ENCODE measurements at places on chromosomes 3 and 15. TPM values are rescaled to one million over a fixed set of nuclear protein-coding genes. Genes with fewer than 3 reads are reported as not detected.
A peak's percentile ranks its signal among the peaks of the same experiment; 100 is the strongest.

DNA sequence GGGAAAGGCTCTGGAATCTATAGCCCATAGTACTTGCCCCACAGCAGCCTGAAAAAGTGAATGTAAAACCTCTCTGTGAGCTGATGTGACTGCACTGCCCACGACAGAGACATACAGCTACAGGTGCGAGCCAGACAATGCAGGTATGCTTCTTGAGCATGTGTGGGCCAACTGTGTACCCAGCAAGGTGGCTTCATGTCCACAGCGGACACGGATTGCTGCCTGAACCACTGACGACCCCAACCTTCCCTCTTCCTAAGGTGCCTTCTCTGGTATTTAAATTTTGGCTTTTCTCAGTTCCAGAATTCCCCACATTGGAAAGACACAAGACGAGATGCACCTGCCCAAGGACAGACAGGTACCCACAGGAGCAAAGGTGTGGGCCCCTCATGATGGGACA is 65.8 kb downstream of the SCN5A start:
- no peaks in the 10 kb centered on the region for H3K36me3 ChIP-seq
- DNase-seq = peak; percentile 27
- no peaks in the 10 kb centered on the region for H3K27me3 ChIP-seq
- no peak overlapping the region for H3K27ac ChIP-seq
- H3K4me1 ChIP-seq = peaks cover 10% of the 10 kb centered on the region
- no peak overlapping the region for H3K4me3 ChIP-seq

Gene IMPDH2
- 409 TPM for total RNA-seq

GRCh38 chr3:127970966-127971592 is 56.0 kb downstream of the KBTBD12 start:
- H3K36me3 ChIP-seq = no peaks in the 10 kb centered on the region
- no peaks in the 10 kb centered on the region for H3K27me3 ChIP-seq
- no peak for DNase-seq
- no peaks in the 10 kb centered on the region for H3K4me1 ChIP-seq

DNA sequence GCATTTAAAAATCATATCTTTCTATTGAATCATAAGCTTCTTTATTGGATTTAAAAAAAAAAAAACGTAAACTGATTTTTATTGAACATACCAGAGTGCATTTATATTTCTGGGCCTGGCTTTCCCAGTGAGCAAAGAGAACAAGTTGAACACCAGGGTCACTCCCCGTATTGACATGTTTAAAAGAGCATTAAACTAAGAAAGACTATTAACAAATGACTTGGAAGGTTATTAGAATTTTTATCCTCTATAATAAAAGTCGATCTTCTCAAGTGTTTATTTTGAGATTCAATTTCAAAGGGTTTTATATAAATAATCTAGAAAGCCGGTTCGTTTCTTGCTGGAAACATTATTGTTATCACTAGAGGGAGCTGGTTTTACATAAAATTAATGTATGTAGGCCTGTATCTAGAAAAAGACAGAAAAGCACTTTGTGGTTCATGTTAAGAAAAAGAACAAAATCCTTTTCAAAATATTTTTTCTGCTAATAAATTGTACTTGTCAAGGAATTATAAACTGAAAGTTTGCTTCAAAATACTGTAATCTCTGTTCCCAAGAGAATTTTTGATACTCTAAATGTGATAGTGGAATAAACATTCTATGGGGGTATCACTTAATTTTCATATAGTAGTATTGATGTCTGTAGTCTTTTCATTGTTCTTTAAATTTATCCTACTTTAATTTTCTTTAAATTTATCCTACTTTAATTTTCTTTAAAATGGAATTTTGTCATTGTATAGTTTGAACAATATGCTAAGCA is 321.8 kb upstream of the MME start:
- no peaks in the 10 kb centered on the region for H3K4me1 ChIP-seq
- no peaks in the 10 kb centered on the region for H3K36me3 ChIP-seq
- no peak for DNase-seq
- H3K27ac ChIP-seq = no peak overlapping the region
- H3K27me3 ChIP-seq = no peaks in the 10 kb centered on the region

DNA sequence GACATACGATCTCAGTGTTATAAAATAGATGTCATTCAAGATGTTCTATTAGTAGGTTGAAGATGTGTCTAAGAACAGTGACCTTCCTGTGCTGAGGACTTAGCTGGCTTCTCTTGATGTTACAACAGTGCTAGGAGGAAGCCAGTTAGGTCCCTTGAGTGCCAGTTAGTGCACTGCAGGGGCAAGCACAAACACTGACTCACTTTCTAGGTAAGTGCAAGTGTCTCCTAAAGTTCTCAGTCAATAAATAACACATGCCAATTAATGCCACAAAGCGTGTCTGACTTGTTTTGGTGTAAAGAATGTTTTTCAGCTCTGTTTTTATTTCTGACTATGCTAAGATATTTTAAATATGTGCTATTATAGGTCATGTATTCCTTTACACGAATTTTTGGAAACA is 211.8 kb downstream of the NAALADL2 start:
- H3K4me1 ChIP-seq = no peaks in the 10 kb centered on the region
- H3K27ac ChIP-seq = no peak overlapping the region
- no peaks in the 10 kb centered on the region for H3K36me3 ChIP-seq
- DNase-seq = no peak

DNA sequence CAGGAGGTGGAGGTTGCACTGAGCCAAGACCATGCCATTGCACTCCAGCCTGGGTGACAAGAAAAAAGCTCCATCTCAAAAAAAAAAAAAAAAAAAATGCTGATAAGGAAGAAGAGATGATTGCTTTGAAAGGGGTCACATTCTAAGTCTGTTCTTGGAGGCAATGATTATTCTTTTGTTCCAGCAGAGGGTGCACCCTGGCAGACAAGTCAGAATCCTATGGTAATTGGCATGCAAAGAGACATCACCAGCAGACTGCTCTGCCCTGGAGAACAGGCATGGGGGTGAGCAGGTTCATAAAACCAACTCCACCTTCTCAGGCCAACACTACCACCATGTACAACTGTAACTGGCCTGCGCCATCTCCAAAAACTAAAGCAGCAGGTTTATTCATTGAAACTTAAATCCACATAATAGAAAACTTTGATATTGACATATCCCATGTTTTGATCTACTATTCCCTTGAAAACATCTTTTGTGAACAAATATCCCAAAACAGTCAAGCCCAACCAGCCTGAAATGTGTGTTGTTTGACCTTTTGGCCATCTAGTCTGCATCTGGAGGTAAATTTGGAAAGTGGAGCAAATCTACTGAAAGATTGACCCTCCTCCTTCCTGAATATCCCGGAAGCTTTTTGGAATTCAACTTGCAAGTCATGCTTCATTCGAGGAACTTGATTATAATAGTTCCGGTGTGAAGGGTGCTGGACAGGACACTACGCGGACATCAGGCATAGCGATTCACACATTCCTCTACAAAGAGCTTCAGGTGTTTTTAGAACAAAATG is 100.3 kb downstream of the MECOM start:
- no peak overlapping the region for H3K27ac ChIP-seq
- H3K4me1 ChIP-seq = no peaks in the 10 kb centered on the region
- no peaks in the 10 kb centered on the region for H3K27me3 ChIP-seq
- no peaks in the 10 kb centered on the region for H3K36me3 ChIP-seq
- H3K4me3 ChIP-seq = no peak overlapping the region
- DNase-seq = no peak

DNA sequence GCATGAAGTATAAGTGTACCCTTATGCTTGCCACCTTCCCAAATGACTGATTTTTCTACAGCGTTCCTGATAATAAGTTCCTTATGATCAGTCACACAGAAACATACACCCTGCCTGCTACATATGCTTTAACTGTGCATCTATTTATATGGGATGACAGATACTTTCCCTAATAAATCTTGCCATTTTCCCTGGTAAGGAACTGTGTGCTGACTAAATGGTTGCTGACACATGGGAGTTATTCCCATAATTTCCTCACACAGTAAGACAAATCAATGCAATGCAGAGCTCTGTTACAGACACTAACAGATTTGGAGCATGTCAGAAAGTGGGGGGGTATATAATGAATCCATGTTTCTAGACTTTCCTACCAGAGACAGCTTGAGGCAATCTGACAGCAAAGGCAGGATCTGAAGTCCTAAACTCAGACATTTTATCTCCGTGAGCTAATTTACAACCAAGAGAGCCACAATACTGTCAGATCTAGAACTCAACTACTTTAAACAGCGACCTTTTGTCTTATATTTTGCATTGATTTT is 86.9 kb upstream of the TCF12 start:
- H3K4me3 ChIP-seq = no peak overlapping the region
- H3K27ac ChIP-seq = no peak overlapping the region
- no peak for DNase-seq
- no peaks in the 10 kb centered on the region for H3K27me3 ChIP-seq

- H3K27me3 ChIP-seq = no peaks in the 10 kb centered on the region
- no peaks in the 10 kb centered on the region for H3K36me3 ChIP-seq
- no peak overlapping the region for H3K27ac ChIP-seq
- peaks cover 5% of the 10 kb centered on the region for H3K4me1 ChIP-seq
These were observed 577.8 kb downstream of the PYDC2 start for GRCh38 chr3:192038726-192039125.

Gene NLGN1
- 14.8 TPM for total RNA-seq

GRCh38 chr3:35641920-35642527 is 2.7 kb downstream of the ARPP21 start:
- no peaks in the 10 kb centered on the region for H3K36me3 ChIP-seq
- no peak overlapping the region for H3K27ac ChIP-seq

DNA sequence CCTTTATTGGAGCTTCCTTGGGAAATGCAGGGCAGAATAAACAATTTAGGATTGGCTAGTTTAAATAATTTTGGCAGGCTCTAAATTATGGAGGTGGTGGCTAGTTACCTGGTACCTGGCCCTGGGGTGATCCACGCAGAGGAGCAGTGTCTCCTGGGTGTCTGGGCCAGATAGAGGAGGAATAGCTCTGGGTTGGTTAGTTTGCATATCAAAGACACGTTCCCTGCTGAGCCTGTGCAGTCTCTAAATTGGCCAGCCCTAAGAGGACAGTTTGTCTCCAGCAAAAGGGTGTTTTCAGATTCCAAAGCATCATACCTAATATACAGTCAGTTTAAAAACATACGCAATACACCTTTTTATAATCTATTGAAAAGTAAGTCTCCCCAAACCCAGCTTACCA is 333.3 kb upstream of the TPM1 start:
- H3K4me3 ChIP-seq = no peak overlapping the region
- no peak for DNase-seq
- no peaks in the 10 kb centered on the region for H3K27me3 ChIP-seq
- H3K4me1 ChIP-seq = no peaks in the 10 kb centered on the region

DNA sequence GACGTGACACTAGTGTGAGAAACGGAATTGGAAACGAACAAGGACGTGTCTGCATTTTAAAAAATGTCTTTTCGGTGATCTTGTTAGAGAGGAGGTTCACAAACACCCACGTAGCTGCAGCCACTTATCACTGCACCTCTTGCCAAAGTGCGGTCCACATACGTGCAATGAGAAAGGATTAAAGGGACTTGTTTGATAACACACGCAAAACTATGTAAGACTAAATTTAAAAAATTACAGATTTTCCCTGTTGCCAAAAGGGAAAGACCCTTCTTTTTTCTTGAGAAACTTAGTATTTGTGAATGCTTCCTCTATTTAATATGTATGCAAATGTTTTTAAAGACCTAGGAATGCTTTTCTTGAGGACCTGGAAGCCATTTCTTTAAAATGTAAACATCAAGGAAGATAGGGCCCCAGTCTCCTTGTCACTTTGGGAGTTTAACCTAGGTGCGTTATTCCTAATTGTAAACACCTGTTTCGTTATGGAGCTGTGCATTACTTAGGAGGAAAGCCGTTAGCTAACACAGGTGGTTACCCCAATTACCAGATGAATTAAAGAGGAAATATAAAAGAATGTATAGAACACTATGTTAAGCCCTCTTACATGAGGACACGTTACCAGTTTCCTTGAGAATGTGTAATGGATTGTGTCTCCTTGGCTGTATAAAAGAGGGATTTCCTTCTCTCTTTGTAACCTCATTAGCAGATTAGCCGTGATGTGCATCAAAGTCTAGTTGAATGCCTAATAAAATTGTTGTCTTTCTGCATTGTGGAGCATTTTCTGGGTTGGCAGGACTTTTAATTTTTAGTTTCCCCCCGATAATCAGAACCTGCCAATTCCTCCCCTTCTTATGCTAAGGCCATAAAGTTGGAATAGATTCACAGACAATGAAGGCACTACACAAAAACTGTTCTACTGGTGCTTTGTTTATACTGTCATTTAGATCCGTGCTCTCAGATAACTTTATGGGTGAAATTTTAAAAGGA is 1.0 kb downstream of the LEKR1 start:
- no peaks in the 10 kb centered on the region for H3K36me3 ChIP-seq
- H3K27me3 ChIP-seq = peaks cover 40% of the 10 kb centered on the region
- peaks cover 2% of the 10 kb centered on the region for H3K4me1 ChIP-seq

- H3K4me3 ChIP-seq = no peak overlapping the region
- no peaks in the 10 kb centered on the region for H3K36me3 ChIP-seq
- no peak overlapping the region for H3K27ac ChIP-seq
- peaks cover 4% of the 10 kb centered on the region for H3K4me1 ChIP-seq
- DNase-seq = no peak
- H3K27me3 ChIP-seq = no peaks in the 10 kb centered on the region
These were observed 27.4 kb downstream of the CFAP100 start for GRCh38 chr3:126422121-126422520.

- no peaks in the 10 kb centered on the region for H3K4me1 ChIP-seq
- no peaks in the 10 kb centered on the region for H3K27me3 ChIP-seq
These were observed 43.5 kb downstream of the NCK1 start for GRCh38 chr3:136905549-136905948.

GRCh38 chr3:107366766-107367165 is 10.5 kb upstream of the CCDC54 start:
- no peaks in the 10 kb centered on the region for H3K27me3 ChIP-seq
- H3K4me1 ChIP-seq = peaks cover 5% of the 10 kb centered on the region
- no peak overlapping the region for H3K4me3 ChIP-seq
- peak overlapping the region; percentile 19 for H3K27ac ChIP-seq

DNA sequence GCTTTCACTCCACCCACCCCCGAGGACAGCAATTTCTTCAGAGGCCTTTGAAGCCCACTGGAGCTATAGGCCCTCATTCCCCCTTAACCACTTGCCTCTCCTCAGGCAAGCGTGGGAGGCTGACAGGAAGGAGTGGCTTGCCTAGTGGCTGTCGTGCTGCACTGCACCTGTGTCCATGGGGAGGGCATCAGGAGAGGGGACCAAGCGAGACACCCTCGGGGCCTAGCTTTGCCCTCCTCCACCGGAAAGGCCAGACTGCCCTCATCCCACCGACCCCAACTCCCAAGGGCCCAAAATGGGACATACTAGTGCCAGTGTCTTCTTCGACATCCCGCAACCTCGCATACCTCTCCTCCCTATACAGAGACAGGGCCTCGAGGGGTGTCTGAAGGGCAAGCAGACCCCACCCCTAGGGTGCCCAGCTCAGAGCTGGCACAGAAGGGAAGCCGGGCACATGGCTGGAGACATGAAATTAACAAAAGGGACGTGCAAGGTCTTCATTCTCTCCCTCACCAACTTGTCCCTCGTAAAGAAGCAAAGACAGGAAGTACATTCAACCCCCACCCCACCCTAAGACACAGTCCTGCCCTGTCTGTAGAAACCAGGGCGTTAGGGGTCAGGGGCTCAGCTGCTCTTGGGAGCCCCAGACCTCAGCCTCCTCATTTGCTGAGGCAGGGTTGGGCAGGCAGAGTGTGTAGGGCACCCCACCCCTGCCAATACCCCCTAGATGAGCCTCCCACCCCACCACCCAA is 24.3 kb downstream of the VIPR1 start:
- H3K27ac ChIP-seq = no peak overlapping the region
- H3K27me3 ChIP-seq = no peaks in the 10 kb centered on the region
- H3K36me3 ChIP-seq = no peaks in the 10 kb centered on the region
- H3K4me3 ChIP-seq = no peak overlapping the region
- no peak for DNase-seq
- no peaks in the 10 kb centered on the region for H3K4me1 ChIP-seq

Gene FEM1B
- 72.9 TPM for total RNA-seq

GRCh38 chr3:89584398-89584797 is 477.0 kb downstream of the EPHA3 start:
- no peaks in the 10 kb centered on the region for H3K27me3 ChIP-seq
- DNase-seq = no peak
- no peaks in the 10 kb centered on the region for H3K36me3 ChIP-seq
- H3K4me1 ChIP-seq = no peaks in the 10 kb centered on the region
- H3K27ac ChIP-seq = no peak overlapping the region

All from H1 (cell line).